ENCODE measurements at places on chromosomes 13 and 19.

DNA sequence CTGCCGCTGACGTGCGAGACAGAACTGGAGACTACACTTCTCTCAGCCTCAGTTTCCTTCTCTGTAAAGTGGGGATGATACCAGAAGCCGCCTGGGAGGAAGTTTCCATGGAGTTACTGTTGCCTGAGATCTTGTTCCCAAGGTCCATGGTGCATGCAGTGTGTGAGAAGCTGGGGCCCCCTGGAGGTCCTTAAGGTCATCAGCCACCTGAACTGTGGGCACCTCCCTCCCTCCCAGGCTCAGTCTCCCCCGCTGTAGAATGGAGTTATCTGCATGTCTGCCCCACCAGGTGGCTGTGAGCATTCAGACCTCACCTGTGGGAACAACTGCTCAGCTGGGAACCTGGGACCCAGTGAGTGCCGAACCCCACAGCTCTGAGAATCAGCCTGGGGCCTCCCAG, 2.7 kb downstream of the CRX start:
- DNase-seq = no peak

- DNase-seq = no peak
These were observed 21.5 kb upstream of the EMP3 start for GRCh38 chr19:48303866-48304265.

DNA sequence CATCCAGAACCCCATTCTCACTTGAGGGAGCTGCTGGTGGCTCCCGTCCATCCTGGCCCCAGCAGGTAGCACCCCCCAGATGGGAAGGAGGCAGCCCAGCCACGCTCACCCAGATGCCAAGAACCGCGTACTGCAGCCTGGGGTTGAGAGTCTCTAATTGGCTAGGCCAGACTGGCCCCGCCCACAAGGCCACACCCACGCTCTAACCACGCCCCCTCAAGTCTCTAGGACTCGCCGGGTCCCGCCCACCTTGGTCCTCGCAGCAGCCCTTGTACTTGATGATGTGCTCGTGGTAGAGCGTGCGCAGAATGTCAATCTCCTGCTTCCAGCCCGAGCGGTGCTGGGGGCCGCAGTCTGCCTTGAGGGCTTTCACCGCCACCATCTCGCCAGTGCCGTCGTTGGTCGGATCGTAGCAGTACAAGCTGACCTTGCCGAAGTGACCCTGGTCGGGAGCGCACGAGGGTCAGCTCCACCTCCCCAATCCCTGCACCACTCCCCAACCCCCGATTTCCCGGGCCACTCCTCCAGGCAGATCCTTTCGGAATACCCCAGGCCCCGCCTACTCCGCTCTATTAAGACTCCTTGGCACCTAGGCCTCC, 14.5 kb upstream of the ICAM3 start:
- peak; percentile 96 for DNase-seq

GRCh38 chr13:50911081-50911631, 1.6 kb downstream of the RNASEH2B start:
- DNase-seq = no peak

- DNase-seq = no peak
These were observed 133.0 kb upstream of the FRY start for GRCh38 chr13:31898378-31899071.

DNA sequence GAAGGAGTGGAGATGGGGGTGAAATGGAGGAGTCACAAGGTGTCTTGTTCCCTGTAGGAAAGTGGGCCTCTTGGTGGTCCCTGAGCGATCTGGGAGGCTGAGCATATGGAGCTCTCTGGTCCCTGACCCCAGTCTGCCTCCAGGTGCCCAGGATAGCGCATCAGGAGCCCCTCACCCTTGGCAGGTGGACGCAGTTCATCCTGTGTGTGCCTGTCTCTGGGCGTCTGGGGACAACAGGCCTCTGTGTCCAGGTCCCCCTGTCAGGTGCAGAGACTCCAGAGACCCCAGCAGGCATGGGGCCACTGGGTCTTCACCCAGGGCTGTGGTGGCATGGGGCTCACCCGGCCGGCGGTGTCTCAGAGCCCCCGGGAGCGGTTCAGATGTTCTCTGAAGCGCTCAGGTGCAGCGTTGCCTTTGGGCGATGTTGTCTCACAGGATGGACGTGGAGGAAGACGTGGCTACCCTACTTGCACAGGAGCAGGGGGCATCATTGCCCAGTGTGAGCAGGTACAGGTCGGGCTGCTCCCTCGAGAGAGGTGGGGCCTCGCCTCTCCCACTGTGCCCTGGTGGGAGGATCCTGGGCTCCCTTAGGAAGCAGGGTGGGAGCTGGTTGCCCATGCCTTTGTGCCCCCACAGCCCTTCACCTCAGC, 58.1 kb upstream of the TPM4 start:
- no peak for DNase-seq

GRCh38 chr13:99972190-99972731, 694 bp upstream of the ZIC5 start:
- peak; percentile 52 for DNase-seq

DNA sequence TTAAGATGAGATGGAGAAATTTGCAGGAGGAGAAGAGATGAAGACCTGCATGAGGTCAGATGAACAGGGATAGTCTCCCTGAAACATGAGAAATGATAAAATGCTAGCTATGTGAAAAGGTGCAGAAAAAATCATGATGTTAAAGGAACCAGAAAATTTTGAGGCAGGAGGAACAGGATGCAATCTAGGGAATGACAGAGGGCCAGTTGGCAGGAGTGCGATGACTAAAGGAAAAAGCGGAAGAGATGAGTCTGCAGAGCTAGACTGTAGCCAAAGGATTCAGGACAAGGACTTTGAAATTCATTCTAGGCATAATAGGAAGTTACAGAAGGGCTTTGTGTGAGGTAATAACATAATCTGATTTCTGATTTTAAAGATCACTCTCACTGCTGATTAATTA, 77.9 kb downstream of the TRPC4 start:
- DNase-seq = no peak

DNA sequence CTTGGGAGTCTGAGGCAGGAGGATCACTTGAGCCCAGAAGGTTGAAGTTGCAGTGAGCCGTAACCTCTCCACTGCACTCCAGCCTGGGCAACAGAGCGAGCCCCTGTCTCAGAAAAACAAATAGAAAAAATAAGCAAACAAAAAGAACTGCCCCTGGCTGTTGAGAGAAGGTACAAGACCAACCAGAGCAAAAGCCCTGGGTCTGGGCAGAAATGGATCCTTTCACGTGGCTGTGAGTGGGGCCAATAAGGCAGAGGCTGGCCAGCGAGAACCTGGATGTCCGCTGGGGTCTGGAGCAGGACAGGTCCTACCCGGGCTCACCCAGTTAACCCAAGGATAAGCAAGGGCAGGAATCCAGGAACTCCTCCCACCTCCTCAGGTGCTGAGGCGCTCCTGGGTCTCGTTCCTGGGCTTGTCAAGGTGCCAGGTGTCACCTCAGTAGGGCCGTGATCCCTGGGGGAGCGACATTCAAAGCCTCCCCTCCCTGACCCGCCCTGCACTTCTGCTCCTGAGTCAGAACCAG, 4.7 kb upstream of the SLC5A5 start:
- no peak for DNase-seq

GRCh38 chr13:109611912-109612691, 174.3 kb downstream of the IRS2 start:
- no peak for DNase-seq
